Urothelium cell line (cell line): ENCODE measurements at places on chromosomes 1 and 21.

GRCh38 chr1:89490389-89490788, 34.2 kb upstream of the LRRC8B start:
- no peak for DNase-seq

GRCh38 chr1:77830946-77831345, 51.5 kb downstream of the MIGA1 start:
- no peak for DNase-seq

DNA sequence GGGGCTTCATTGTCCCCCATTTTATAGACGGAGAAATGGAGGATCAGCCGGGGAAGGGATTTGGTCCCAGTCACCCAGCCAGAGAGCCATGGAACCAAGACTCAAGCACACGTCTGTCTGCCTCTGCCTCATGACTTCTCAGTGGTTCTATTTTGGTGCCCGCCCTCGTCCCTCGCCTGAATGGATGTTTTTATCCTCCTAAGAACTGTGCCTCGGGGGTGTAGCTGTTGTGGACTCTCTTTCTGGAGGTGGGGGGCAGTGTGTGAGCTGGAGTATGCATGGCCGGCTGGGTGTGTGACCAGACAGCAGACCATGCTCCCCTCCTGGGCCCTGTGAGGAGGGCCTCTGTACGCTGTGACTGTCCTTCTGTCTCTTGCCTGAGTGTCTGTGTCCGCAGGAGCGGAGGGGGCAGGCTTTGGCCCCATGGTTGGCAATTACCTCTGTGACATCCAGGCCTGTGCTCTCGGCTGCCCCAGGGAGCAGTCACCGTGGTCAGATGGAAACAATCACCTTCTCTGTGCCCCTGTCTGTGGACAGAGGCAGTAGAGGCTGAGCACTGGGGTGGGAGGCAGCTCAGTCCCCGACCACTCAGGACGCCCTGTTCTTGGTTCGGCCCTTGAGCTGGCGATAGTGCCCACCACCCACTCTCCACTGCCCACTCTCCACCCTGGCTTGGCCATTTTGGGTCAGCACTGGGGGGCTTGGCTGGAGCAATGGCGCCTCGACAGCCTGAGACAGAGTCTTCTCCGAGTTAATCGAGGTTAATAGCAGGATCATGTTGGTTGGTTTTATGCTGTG, 20.4 kb downstream of the WNT4 start:
- DNase-seq: no peak

DNA sequence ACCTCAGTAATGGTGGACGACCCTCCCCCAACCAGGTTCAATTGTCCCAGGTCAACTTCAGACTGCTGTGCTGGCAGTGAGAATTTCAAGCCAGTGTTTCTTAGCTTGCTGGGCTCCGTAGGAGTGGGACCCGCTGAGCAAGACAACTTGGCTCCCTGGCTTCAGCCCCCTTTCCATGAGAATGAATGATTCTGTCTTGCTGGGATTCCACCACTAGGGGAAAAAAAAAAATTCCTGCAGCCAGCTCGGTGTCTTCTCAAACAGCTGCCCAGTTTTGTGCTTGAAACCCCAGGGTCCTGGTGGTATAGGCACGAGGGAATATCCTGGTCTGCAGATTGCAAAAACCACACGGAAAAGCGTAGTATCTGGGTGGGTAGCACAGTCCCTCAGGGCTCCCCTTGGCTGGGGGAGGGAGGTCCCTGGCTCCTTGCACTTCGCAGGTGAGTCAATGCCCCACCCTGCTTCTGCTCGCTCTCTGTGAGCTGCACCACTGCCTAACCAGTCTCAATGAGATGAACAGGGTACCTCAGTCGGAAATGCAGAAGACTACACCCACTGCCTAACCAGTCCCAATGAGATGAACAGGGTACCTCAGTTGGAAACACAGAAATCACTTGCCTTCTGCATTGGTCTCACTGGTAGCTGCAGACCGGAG, 41.5 kb downstream of the GBP6 start:
- no peak for DNase-seq

DNA sequence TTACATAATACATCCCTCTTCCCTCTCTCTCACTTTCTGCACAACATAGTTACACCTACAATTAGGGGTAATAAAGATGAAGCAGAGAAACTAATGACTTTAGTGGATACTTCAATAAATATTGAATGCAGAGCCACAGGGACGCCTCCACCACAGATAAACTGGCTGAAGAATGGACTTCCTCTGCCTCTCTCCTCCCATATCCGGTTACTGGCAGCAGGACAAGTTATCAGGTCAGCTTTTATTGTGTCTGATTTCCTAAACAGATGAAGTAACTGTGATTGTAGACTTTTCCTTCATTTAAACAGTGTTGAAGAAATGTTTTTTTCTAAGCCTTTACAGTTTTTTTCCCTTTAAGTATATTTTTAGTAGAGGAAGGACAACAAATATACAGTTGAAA, 281.6 kb downstream of the TPR start:
- DNase-seq: no peak

DNA sequence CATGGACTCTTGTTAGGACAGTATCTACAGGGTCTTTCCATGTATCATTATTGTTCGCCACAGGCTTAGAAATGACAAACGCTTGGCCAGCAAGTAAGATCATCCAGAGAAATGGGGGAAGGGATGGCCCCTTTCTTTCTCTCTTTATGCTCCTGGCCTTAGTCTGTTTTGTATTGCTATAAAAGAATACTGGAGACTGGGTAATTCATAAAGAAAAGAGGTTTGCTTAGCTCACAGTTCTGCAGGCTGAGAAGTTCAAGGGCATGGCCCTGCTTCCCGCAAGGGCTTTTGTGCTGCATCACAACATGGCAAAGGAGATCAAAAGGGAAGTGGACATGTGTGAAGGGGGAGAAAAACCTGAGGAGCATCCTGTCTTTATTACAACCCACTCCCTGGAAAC, 41.0 kb downstream of the DNTTIP2 start:
- DNase-seq: no peak

DNA sequence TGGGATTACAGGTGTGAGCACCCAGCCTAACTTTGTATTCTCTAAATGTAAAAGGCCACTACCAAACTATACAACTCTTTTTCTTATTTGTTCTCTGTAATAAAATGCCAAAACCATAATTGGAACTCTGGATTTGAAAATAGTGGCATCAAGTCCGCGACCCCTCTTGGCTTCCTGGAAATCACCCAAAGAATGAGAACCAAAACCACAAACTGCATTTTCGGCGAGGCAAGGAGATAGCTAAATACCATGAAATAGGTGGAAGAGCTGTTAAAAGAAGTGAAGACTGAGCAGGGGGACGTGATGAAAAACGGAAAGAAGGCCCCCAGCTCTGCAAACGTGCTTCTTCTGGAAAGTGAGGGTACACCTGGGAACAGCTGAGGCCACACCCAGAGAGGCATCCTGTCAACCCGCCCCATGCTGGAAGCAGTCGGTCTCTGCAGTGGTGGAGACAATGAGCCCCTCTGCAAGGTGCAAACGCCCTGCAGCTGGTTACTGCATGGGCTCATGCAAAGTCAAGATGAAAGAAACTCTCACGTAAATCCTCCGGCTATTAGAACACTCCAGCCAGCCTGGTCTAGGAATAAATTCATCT, 22.5 kb downstream of the VPS26C start:
- DNase-seq: no peak

DNA sequence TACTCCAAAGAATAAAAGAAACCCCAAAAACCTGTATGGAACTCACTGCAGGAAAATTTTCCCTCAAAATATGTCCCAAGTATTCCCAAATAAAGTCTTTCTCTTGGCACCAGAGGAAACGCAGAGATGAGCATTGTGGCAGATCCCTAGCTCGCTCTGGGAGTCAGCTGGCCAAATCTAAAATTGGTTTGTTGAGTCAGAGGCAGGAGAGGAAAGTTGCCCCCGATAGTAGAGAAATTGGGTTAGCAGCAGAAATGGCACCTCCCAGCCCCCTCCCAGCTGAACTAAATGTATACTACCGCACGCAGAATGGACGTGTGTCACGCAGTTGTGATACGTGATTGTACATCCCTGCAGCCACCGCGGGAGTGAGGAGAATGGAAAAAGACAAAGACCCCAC, 39.9 kb upstream of the TARBP1 start:
- DNase-seq: no peak

DNA sequence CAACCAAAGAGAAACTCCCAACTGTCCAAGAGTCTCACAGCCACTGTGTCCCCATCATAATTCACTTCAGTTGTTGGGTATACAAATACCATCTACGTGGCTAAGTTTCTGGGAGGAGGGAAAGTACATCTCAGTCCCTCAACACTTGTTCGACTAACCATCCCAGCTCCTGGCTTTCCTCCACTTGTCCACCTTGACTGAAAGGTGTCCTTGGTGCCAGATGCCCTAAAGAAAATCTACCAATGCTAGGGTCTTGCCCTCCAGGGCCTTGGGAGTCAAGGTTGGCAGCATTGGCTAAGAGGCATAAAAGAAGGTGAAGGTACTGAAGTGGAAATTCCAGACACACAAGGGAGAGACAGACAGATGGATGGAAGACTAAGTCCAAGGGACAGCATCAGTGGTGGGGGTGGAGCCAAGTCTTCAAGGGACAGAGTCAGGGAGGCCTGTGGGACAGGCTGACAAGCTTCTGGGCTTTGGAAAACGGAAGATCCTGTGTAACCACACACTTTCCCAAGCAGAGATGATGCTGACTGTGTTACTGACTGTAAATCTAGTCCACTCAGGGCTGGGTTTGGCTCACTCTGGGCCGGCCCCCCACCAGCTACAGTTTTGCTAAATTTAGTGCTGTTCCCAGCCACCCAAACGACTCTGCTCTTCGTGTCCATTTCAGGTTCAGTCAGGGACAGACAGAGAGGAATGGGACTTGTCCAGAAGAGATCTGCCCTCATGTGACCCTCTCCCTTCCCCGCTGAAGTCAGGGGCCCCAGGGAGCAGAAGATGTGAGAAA, 60.1 kb downstream of the CD34 start:
- DNase-seq: no peak

DNA sequence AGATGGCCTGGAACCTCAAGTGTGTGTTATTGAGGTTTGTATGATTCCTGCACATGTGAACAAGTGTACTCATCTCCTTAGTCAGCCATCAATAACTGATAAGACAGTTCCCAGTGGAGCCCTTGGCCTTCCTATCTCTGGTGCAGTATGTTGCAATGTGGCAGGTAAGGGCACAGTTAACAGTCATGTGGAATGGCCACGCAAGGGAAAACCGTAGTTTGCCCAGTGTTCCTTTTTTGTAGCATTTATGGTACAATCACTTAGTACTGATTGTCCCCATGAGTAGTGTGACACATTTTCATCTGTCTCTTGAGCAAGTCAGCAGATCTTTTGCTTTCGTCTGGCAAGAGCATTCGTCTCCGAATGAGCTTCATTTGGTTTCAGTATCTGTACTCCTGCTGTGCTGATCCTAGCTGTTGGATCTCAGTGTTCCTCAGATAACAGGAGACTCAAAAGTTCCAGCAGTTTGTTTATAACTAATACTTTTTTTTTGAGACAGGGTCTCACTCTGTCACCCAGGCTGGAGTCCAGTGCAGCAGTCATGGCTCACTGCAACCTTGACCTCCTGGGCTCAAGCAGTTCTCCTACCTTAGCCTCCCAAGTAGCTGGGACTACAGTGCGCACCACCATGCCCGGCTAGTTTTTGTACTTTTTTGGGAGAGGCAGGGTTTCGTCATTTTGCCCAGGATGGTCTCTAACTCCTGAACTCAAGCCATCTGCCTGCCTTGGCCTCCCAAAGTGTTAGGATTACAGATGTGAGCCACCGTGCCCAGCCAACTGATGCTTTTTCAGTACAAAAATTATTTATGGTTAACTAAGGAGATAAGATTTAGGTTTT, 8.2 kb downstream of the CTPS1 start:
- no peak for DNase-seq

DNA sequence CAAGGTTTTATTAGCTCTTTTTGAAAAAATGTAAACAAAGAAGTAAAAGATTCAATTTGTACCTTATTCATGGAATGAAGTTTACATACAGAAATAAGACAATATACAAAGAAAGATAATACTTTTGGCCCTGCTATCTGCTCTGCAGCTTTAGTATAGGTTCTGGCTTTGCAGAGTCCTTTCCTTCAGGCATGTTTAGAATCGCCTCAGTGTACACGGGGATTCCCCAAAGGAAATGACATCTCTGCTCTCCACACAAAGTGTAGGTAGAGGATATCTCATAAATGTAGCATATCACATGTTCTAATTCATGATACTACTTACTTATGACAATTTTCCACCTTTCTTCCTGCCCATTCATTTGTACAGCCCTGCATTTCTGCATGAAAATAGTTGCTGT, 222.6 kb upstream of the DPYD start:
- DNase-seq: no peak

GRCh38 chr1:65476327-65476726, 55.9 kb downstream of the LEPR start:
- DNase-seq: no peak

DNA sequence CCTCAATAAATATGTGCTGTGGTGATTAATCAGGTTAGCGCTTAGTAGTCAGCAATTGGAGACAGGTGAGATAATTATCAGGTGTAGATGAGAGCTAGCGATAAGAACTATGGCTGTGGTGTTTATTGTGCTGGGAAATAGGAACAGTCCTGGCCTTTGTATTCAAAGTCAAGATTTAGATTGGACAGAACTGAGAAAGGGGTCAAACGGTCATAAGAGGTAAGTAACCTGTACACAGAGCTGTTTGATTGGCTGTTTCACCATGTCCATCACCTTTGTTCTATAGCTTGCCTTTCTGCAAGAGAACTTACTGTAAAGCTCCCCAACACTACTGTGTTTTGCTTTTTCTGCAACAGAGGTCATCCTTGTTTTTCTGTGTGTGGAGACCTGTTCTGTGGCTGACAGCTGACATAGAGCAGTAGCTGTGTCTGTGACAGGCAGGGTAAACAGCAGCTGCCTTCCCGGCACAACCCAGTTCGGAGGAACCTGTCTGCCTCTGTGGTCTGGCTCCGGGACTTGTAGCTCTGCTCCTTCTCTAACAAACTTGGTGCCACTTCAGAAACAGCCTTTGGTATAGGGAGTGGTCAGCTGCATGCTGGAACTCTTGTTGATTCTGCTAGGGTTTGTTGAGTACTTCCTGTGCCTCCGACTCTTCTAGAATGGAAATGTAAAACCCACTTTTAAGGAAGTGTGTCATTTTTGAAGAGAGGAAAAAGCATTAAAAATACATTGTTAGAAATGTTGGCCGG, 21.1 kb upstream of the CDC42 start:
- no peak for DNase-seq

- DNase-seq: no peak
Measured at GRCh38 chr21:37704751-37705150, 211.5 kb downstream of the KCNJ6 start.

- DNase-seq: no peak
Measured at GRCh38 chr1:112564081-112564480, 54.9 kb downstream of the ST7L start.
